ENCODE measurements at places on chromosomes 13 and 19.

GRCh38 chr19:18539372-18539771 lies 4.0 kb downstream of the FKBP8 start:
- H3K4me3 ChIP-seq: no peak overlapping the region
- H3K27me3 ChIP-seq: no peaks in the 10 kb centered on the region

- H3K4me1 ChIP-seq: no peaks in the 10 kb centered on the region
- peaks cover 3% of the 10 kb centered on the region for H3K27me3 ChIP-seq
- no peak overlapping the region for H3K27ac ChIP-seq
Observed at GRCh38 chr13:102136735-102137296, 265.0 kb downstream of the FGF14 start.

DNA sequence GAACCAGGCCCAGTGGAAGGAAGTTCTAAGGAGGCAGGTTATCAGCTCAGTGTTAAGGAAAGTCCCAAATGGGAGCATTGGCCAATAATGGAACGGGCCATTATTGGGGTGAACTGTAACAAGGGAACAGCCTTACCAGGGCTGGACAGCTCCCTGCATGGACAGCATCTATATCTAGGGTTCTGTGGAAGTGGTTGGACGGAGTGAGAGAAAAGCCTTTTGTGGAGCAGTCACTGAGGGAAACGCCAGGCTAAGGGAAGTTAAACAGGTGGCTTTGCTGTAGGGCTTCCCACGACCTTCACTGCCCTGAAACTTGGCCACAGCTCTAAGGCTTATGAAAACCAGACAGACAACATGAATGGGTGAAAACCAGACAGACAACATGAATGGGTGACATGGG lies 17.0 kb downstream of the POU2F2 start:
- H3K27ac ChIP-seq: no peak overlapping the region
- no peak overlapping the region for H3K4me3 ChIP-seq
- no peaks in the 10 kb centered on the region for H3K36me3 ChIP-seq
- H3K27me3 ChIP-seq: peaks cover 8% of the 10 kb centered on the region
- peaks cover 5% of the 10 kb centered on the region for H3K4me1 ChIP-seq
- DNase-seq: no peak

- peaks cover 1% of the 10 kb centered on the region for H3K36me3 ChIP-seq
- H3K27ac ChIP-seq: peak overlapping the region; percentile 61
- H3K27me3 ChIP-seq: no peaks in the 10 kb centered on the region
- DNase-seq: no peak
- no peak overlapping the region for H3K4me3 ChIP-seq
Observed at GRCh38 chr13:88908961-88909441, 1237.8 kb downstream of the SLITRK5 start.

DNA sequence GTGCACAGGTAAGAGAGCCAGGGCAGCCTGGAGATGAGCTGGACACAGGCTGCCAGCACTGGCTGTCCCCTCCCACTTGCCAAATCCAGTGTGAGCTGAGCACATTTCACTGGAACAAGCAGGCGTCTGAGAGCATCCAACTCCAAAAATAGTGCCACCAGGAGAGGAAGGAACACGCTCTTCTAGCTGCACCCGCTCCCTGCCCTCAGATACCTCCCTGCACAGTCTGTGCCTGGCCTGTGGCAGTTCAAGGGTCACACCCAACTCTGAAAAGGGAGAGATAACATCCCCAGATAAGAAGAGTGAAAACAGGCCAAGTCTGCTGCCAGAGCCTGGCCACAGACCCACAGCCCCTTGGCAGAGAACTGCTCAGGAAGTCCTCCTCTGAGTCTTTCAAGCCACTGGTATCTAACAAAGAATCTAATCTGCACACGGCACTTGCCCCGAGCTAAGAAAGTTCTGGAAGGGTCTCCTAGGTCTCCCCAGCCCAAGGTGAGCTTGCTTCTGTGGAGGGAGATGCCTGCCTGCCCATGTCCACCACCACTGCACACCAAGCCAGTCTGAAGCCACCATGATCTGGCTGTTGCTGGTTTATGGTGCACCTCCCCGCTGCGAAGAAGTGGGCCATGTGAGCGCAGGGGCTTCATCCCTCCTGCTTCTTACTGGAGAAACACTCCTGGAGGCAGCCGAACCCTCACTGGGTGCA lies 14.7 kb downstream of the ELL start:
- H3K27me3 ChIP-seq: no peaks in the 10 kb centered on the region
- H3K36me3 ChIP-seq: no peaks in the 10 kb centered on the region
- H3K4me1 ChIP-seq: peaks cover 14% of the 10 kb centered on the region
- peak overlapping the region; percentile 39 for H3K27ac ChIP-seq
- no peak overlapping the region for H3K4me3 ChIP-seq

GRCh38 chr13:95485045-95485517 lies 67.4 kb upstream of the CLDN10 start:
- H3K27ac ChIP-seq: no peak overlapping the region
- no peak for DNase-seq
- no peak overlapping the region for H3K4me3 ChIP-seq

DNA sequence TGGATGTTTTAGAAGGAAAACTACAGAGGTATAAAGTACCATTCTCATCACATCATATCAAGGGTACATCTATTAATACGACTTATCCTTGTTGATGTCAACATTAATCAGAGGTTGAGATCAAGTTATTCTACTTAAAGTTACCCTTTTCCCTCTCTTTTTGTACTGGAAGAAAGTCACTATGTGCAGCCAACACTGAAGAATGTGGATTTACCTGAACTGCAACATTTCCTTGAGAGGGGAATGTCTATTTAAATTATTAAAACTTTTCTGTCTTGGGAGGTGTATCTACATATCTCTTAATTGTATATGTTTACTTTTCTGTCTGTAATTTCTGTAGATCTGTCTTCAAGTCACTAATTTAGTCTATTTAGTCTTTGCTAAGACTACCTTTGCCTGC lies 2.5 kb upstream of the FBXL3 start:
- H3K4me3 ChIP-seq: no peak overlapping the region
- no peak for DNase-seq
- H3K4me1 ChIP-seq: peaks cover 43% of the 10 kb centered on the region
- H3K36me3 ChIP-seq: peaks cover 6% of the 10 kb centered on the region
- H3K27me3 ChIP-seq: no peaks in the 10 kb centered on the region
- peak overlapping the region; percentile 75 for H3K27ac ChIP-seq

Data from mesothelial cell of epicardium (in vitro differentiated cells).